Testis (tissue), 5 donors: ENCODE measurements at places on chromosomes 16 and 17. TPM values are rescaled to one million over a fixed set of nuclear protein-coding genes. Genes with fewer than 3 reads are reported as not detected.

DNA sequence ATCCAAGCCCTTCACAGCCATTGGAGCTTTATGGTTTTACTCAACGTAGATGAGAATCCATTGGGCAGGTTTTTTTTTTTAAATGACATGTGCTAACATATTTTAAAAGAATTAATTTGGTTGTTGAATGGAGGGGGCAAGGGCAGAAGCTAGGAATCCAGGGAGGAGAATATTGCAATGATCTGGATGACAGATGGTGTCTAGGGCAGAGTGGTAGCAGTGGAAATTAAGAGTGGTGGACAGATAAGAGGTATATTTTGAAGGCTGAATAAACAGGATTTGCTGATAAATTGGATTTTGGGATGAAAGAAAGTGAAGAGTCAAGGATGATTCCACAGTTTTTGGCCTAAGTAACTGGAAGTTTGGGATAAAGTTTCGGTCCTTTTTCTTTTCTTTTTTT is 54.8 kb upstream of the DHX40 start:
- no peaks in the 10 kb centered on the region for H3K36me3 ChIP-seq
- no peak overlapping the region for H3K4me3 ChIP-seq
- no peak for DNase-seq
- peaks cover 22% of the 10 kb centered on the region for H3K4me1 ChIP-seq

- no peaks in the 10 kb centered on the region for H3K27me3 ChIP-seq
- peaks cover 20% of the 10 kb centered on the region for H3K4me1 ChIP-seq
- H3K36me3 ChIP-seq: no peaks in the 10 kb centered on the region
- H3K27ac ChIP-seq: no peak overlapping the region
- no peak for DNase-seq
- H3K4me3 ChIP-seq: no peak overlapping the region
These were observed 89.1 kb upstream of the TBX2 start for GRCh38 chr17:61310590-61310989.

DNA sequence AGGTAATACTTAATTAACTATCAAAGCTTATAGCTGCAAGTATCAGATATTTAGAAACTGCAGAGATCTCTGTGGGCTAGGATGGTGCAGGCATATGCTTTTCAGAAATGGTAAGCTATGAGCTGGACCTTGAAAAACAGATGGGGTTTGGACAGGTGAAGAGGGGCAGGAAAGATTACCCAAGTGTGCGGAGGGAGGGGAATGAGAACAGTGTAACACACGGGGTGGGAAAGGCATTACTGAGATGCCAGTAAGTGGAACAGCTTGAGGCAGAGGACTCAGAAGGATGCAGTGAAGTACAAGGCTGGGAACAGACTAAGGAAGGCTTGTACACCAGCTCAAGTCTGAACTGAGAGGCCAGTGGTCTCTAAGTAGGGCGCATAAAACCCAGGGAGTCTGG is 22.1 kb upstream of the EVPL start:
- no peak overlapping the region for H3K4me3 ChIP-seq
- DNase-seq: no peak
- H3K36me3 ChIP-seq: no peaks in the 10 kb centered on the region
- H3K27me3 ChIP-seq: no peaks in the 10 kb centered on the region

GRCh38 chr17:36705874-36706731 is 104.7 kb downstream of the MRM1 start:
- peak; percentile 54 for DNase-seq
- no peaks in the 10 kb centered on the region for H3K4me1 ChIP-seq
- no peaks in the 10 kb centered on the region for H3K27me3 ChIP-seq
- no peaks in the 10 kb centered on the region for H3K36me3 ChIP-seq

DNA sequence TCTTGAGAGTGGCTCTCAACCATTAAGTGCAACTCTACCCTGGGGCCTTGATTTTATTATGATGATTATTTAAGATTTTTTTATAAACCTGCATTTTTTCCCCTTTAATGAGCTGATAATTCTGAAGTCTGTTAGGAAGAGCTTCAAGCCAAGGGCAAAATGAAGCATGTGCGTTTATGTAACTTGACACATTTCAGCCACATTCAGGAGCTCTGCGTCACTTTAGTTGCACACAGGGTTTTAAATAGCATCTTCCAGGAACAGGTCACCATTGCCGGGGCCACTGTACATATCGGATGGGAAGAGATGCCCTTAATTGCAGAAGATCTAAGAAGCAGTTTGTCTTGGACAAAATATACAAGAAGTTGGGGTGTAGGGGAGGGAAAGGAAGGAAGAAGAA is 89.6 kb downstream of the BMERB1 start:
- H3K27ac ChIP-seq: no peak overlapping the region
- H3K4me3 ChIP-seq: no peak overlapping the region
- DNase-seq: no peak
- no peaks in the 10 kb centered on the region for H3K36me3 ChIP-seq

DNA sequence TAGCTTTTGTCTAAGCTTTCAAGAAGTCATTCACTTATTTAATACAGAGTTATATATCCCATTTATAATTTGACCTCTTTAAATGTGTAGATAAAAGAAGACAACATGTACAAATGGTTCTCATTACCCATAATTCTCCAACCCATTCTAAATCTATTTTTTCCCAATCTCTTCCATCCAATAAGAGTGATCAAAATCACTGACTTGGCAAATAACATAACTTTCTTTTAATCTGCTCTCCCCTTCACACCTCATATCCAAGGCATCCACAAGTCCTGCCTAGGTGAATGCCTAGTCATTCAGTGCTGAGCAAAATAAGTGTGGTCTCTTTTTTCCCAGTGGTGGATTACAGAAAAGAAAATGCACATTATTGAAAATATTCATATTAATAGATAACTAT is 1231.1 kb downstream of the CDH11 start:
- no peaks in the 10 kb centered on the region for H3K27me3 ChIP-seq
- no peak overlapping the region for H3K4me3 ChIP-seq
- H3K36me3 ChIP-seq: no peaks in the 10 kb centered on the region
- no peaks in the 10 kb centered on the region for H3K4me1 ChIP-seq

- no peaks in the 10 kb centered on the region for H3K36me3 ChIP-seq
- no peak for DNase-seq
- H3K27ac ChIP-seq: no peak overlapping the region
- H3K4me1 ChIP-seq: peaks cover 4% of the 10 kb centered on the region
These were observed 89.4 kb downstream of the CFDP1 start for GRCh38 chr16:75343941-75344340.

- H3K4me1 ChIP-seq: peaks cover 7% of the 10 kb centered on the region
- no peaks in the 10 kb centered on the region for H3K36me3 ChIP-seq
- H3K27me3 ChIP-seq: no peaks in the 10 kb centered on the region
- H3K4me3 ChIP-seq: peak overlapping the region; percentile 89
- no peak overlapping the region for H3K27ac ChIP-seq
These were observed 1.3 kb downstream of the C17orf67 start for GRCh38 chr17:56832446-56832845.

DNA sequence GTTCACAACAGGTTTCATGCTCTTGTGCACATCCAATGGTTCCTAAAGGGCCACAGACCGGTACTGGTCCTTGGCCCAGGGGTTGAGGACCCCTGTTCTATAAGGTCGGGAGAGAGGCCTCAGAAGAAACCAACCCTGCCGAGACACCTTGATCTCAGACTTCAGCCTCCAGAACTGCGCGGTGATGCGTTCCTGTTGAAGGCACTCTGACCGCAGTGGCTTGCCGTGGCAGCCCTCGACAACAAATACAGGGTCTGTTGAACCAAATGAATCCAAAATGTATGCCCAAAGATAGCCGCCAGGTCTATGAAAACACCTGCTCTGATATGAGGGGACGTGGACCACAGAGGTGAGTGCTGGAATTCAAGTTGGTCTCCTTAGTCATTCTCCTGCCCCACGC is 389.8 kb downstream of the SEC14L1 start:
- DNase-seq: no peak
- H3K4me1 ChIP-seq: peaks cover 5% of the 10 kb centered on the region
- H3K4me3 ChIP-seq: no peak overlapping the region
- no peaks in the 10 kb centered on the region for H3K36me3 ChIP-seq

- no peaks in the 10 kb centered on the region for H3K27me3 ChIP-seq
- no peak overlapping the region for H3K4me3 ChIP-seq
- DNase-seq: no peak
- H3K4me1 ChIP-seq: no peaks in the 10 kb centered on the region
- no peak overlapping the region for H3K27ac ChIP-seq
- H3K36me3 ChIP-seq: no peaks in the 10 kb centered on the region
These were observed 114.8 kb upstream of the TMEM97 start for GRCh38 chr17:28204244-28204643.

DNA sequence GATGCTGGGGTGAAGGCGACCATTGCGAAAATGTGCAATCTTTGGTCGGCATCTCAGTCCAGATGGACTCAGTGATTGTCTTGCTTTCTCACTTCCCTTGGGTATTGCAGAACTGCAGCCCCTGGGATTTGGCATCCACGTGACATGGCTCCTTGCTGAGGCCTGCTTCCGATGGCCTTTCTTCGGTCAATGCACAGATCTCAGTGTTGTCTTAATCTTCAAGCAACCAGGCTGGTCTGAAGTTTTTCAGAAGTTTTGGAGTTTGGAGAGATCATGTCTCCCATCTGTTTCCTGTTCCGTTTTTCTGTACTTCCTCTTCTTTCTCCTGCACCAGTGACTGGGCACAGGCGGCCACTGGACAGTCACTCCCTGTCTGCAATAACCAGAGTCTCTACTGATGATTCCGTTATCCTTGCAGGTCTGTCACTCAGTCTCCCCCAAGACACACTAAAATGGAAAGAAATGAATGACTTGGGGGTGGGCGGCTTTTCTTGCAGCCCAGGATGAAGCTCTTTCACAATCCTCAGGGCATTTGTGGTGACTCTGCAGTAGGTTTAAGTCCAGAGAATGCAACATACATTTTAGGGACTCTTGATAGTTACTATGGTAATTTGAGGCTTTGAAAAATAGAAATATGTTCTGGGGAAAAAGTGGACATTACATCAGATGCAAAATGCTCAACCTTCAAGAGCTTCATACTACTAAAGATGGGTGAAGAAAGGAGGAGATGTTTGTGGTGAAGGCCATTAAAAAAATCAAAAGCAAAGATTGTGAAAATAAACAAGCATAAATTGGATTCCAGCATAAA is 106.3 kb upstream of the ZFHX3 start:
- H3K27ac ChIP-seq: no peak overlapping the region
- no peaks in the 10 kb centered on the region for H3K4me1 ChIP-seq
- H3K4me3 ChIP-seq: no peak overlapping the region
- DNase-seq: peak; percentile 23

DNA sequence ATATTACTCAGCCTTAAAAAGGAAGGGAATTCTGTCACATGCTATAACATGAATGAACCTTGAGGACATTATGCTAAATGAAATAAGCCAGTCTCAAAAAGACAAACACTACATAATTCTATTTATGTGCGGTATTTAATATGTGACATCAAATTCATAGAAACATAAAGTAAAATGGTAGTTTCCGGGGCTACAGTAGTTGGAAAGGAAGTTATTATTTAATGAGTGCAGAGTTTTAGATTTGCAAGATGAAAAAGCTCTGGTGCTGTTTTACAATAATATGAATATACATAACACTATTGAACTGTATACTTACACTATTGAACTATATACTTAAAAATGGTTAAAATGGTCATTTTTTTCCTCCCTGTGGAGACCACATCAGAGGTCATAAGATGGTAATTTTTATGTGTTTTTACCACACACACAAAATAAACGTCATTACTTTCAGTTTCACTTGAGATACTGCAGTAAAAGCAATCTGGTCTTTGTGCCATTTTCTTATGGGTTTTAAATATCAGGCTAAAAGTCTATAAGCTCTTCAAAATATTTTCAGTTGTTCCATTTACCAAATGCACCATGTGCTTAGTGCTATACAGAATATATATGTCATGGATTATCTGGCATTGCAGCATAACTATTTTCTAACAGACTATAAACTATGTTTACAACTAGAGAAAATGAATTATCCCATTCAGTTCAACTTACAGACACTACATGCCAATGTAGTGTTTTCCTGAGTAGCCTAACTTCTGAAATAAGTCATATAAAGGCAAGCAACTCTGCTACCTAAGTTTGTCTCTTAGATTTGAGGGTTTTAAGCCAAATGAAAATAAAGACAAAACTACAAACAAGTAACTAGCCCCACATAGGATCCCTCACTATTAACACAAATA is 90.9 kb downstream of the SPAG9 start:
- DNase-seq: no peak
- H3K4me3 ChIP-seq: no peak overlapping the region
- H3K27me3 ChIP-seq: no peaks in the 10 kb centered on the region
- H3K4me1 ChIP-seq: peaks cover 3% of the 10 kb centered on the region

GRCh38 chr17:44926821-44927525 is 11.7 kb upstream of the GFAP start:
- no peaks in the 10 kb centered on the region for H3K36me3 ChIP-seq
- H3K4me3 ChIP-seq: no peak overlapping the region
- H3K27ac ChIP-seq: no peak overlapping the region
- no peaks in the 10 kb centered on the region for H3K4me1 ChIP-seq

DNA sequence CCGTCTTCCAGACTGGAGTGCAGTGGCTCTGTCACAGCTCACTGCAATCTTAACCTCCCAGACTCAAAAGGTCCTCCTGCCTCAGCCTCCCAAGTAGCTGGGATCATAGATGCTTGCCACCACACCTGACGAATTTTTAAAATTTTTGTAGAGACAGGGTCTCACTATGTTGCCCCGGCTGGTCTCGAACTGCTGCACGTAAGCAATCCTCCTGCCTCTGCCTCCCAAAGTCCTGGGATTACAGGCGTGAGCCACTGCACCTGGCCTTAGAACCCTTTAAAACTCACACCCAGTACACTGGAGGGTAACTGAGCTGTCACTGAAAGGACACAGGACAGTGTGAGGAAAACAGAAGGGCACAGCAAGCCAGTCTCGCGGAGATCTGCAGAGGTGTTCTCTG is 97.6 kb upstream of the NOL11 start:
- no peaks in the 10 kb centered on the region for H3K36me3 ChIP-seq
- H3K27me3 ChIP-seq: no peaks in the 10 kb centered on the region
- peaks cover 22% of the 10 kb centered on the region for H3K4me1 ChIP-seq
- H3K4me3 ChIP-seq: no peak overlapping the region
- H3K27ac ChIP-seq: no peak overlapping the region

DNA sequence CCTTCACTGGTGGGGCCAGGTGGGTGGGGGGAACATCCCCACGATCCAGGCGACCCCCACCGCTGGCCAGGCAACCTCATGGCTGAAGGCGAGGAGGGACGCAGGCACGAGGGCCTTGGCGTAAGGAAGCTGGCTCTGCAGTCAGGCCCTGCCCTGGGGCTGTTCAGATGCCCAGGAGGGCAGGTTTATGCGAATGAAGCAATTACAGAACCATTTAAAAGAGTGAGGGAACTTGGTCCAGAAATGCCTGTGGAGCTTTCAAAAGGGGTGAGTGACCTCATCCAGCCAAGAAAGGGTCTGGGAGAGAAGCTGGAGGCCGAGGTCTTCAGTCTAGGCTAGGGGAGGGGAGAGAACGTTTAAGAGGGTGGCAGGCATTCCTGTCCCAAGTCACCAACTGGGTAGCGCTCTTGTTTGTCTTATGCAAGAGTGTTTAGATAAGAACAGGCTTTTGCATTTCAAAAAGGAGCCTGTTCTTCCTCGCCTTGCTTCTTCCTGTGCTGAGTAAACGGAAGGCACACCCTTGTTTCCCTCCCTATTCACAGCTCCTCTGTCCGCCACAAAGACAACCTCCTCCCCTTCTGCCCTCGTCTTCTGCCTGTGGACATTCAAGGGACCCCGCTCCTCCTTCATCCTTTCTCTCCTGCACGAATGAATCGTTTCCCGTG is 183.5 kb upstream of the SDK2 start:
- no peak overlapping the region for H3K27ac ChIP-seq
- H3K27me3 ChIP-seq: no peaks in the 10 kb centered on the region
- no peaks in the 10 kb centered on the region for H3K36me3 ChIP-seq
- DNase-seq: no peak

GRCh38 chr16:20850981-20851380 is 44.7 kb downstream of the REXO5 start:
- peaks cover 39% of the 10 kb centered on the region for H3K4me1 ChIP-seq
- DNase-seq: no peak
- no peaks in the 10 kb centered on the region for H3K36me3 ChIP-seq
- no peak overlapping the region for H3K4me3 ChIP-seq

Gene WNK4
- total RNA-seq: 1.4 TPM

Gene DNASE1L2
- total RNA-seq: 3.5 TPM

Gene GNGT2
- 0.68 TPM for total RNA-seq

Gene ARHGAP44
- total RNA-seq: 11.3 TPM

Gene TTYH2
- total RNA-seq: 73.5 TPM
